ENCODE measurements at places on chromosomes 12 and 14. TPM values are rescaled to one million over a fixed set of nuclear protein-coding genes. Genes with fewer than 3 reads are reported as not detected.

The KRT80 gene
- not detected for polyA plus RNA-seq

The TMEM132D gene
- polyA plus RNA-seq = not detected

The VSIG10 gene
- 59.9 TPM for polyA plus RNA-seq

The PLA2G1B gene
- polyA plus RNA-seq = not detected

The TGM1 gene
- 2.7 TPM for polyA plus RNA-seq

The TNS2 gene
- 12.5 TPM for polyA plus RNA-seq

The C12orf56 gene
- 0.22 TPM for polyA plus RNA-seq

The PTPRQ gene
- not detected for polyA plus RNA-seq

The NELL2 gene
- polyA plus RNA-seq = 0.69 TPM

The AICDA gene
- not detected for polyA plus RNA-seq

The DPPA3 gene
- polyA plus RNA-seq = not detected

The NOVA1 gene
- polyA plus RNA-seq = 1.2 TPM

The USP30 gene
- 7.8 TPM for polyA plus RNA-seq

The CPNE6 gene
- not detected for polyA plus RNA-seq

The DBX2 gene
- polyA plus RNA-seq = not detected

The PPM1H gene
- polyA plus RNA-seq = 1.2 TPM

The GRIP1 gene
- polyA plus RNA-seq = 0.98 TPM

The CD69 gene
- 2.3 TPM for polyA plus RNA-seq

The ST8SIA1 gene
- 3.1 TPM for polyA plus RNA-seq

The AQP6 gene
- polyA plus RNA-seq = not detected

The ZCRB1 gene
- polyA plus RNA-seq = 38.1 TPM

The MUCL1 gene
- 0.36 TPM for polyA plus RNA-seq

The KCNJ8 gene
- not detected for polyA plus RNA-seq

The SBNO1 gene
- 4.9 TPM for polyA plus RNA-seq

The USP44 gene
- not detected for polyA plus RNA-seq

The IAPP gene
- polyA plus RNA-seq = not detected

The LHX5 gene
- not detected for polyA plus RNA-seq

The OAS2 gene
- 28.8 TPM for polyA plus RNA-seq

The VRTN gene
- 0.25 TPM for polyA plus RNA-seq

The NFE2 gene
- polyA plus RNA-seq = 0.45 TPM

The PRH1 gene
- not detected for polyA plus RNA-seq

The CEP170B gene
- 22.4 TPM for polyA plus RNA-seq

The SMCO2 gene
- polyA plus RNA-seq = 0.15 TPM

The B4GALNT1 gene
- polyA plus RNA-seq = 2.7 TPM
